DMS 273 treated with DMSO at 0.1 percent for 48 hours (cell line): ENCODE measurements at places on chromosomes 2 and 18.

DNA sequence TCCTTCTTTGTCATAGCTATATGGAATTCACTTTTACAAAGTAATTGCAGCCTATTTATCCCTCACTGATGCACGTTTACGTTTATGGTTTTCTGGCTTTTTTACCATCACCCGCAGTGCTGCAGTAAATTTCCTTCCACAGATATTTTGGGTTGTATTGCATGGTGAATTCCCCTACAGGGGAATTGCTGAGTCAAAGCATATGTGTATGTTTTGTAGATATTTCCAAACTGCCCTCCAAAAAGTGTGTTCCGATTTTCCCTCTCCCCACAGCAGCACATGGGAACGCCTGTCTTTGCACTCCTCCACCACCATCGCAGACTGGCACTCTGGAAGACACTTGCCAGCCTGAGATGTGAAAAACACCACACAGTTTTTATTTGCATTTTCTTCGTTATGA lies 80.6 kb upstream of the UXS1 start:
- DNase-seq = no peak

DNA sequence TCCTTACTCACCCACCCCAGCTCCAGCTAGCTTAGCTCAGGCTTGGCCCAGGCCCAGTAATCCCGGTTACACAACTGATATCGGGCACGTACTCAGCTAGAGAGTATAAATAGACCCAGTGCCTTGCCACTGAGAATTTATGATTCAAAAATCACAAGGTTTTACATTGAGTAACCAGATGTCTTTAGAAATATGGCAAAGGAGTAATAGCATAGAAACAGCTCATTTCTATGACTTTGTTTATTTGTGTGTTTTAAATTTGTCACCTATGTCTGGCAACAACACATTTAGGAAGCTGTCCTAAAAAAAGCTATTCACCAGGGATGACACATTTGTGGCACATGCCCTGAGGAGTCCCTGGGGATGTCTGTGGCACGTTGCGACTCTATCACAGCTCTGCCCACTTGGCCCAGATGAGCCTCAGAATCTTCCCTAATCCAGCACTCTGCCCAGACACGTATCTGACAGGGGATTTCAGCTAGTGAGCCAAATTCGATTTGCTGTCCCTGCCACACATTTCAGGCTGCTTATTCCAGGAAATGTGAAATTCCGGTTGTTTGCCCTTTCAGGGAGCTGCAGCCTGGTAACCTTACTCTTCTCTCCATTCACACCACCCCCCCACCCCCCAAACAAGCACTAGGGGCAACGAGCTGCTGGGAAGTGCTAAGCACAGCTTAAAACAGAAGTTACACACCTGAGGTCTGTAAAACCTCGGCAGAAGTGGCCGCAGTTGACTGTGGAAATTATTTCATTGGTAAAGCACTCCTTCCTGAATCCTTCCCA lies 85.4 kb upstream of the ZCCHC2 start:
- DNase-seq = no peak

- DNase-seq = no peak
These were observed 2.8 kb upstream of the TMEM163 start for GRCh38 chr2:134721596-134721995.

GRCh38 chr18:78032574-78032973 lies 782.9 kb downstream of the GALR1 start:
- DNase-seq = no peak

DNA sequence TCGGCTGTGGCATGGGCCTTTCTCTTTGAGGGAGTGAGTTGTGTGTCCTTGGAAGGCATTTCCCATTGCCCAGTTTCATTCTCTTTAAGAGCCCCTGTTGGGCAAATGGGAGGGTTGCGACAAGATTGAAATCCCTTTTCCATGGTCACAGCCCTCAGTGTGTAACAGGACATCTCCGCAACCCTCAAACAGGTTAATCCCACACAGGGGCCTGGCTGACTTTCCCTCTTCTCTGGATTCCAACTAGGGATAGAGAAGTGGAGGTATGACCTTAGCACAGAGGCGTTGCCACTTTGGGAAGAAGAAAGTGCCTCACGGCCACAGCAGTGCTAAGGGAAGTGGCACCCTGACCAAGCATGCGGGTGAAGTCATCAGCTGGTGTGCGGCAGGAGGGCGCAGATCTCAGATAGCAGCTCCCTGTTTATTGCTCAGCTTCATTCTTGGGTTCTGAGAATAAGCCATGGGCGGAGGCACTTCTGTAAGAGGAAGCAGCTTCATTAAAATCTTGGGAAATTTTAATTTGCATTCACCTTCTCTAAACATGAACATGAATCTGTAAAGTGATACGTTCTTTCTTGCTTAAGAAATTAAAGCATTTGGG lies 256.5 kb downstream of the GBX2 start:
- no peak for DNase-seq

DNA sequence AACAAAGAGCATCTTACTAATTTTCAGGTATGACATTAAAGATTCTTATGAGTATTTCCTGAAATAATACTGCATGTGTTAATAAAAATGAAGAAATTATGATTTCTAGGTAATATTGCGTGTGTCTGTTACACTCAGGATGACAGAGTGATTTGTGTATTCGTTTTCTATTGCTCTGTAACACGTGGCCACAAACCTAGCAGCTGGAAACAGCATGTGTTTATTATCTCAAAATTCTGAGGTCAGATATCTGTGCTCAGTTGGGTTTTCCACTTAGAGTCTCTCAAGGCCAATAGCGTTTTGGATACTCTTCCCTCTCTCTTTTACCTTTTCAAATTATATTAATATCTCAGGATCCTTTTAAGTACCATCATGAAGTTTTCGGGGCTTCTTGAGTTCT lies 667.9 kb upstream of the CDH7 start:
- no peak for DNase-seq

- DNase-seq = no peak
These were observed 24.2 kb downstream of the LRRC30 start for GRCh38 chr18:7255054-7255453.

DNA sequence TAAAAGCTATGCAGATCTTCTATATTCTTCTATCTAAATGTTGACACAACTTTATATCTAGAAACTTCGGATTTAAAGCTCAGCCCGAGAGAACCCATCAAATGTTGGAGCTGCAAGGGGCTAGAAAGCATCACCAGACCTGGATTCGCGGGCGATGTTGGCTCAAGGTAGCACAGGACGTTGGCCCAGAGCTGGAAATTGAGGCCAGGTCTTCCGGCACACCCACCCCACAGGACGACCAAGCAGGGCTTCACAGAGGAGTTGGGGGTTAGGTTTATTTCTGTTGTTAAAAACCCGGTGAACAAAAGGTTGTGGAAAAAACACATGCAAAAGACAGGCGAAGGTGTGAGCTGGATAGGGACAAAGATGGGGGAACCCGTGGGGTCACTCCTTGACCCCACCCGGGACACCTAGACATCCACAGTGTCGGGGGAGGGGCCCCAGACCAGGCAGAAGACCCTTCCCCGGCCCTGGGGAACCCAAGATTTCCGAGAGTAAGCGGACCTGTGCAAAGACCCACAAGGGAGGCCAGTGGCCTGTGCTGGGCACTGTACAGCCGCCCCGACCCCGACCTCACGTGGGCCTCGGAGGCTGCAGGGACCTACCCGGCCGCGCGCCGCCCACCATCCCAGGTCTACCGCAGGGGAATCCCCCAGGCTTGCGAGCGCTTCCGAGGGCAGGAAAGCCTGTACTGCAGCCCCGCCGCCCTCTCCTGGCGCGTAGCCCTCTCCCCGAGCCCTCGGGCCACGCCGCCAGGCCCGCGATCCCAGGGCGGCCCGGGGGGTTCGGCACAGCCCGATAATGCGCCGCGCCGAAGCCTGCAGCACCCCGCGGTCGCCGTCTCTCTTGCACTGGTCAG lies 1.8 kb upstream of the AGBL5 start:
- no peak for DNase-seq

- DNase-seq = no peak
These were observed 1109.2 kb downstream of the LRP1B start for GRCh38 chr2:141021611-141022010.

DNA sequence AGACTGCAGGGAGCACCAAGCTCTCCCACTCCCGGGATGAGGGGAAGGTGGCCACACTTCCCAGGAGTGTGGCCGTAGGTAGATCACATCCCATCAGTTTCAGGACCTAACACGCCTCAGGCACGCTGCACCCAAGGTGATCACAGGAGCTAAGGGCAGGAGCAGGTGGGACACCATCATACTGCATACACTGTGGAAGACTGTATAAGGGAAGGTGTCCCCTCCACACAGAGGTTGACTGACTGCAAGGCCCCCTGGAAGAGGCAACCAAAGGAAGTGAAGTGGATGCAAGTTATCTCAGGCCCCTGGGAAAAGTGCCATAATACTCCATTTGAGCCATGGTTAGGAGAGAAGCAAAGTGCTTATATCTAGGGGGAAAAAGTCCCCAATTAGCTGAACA lies 351.9 kb upstream of the SMIM21 start:
- DNase-seq = no peak

GRCh38 chr2:234135750-234136221 lies 85.3 kb downstream of the SPP2 start:
- no peak for DNase-seq

DNA sequence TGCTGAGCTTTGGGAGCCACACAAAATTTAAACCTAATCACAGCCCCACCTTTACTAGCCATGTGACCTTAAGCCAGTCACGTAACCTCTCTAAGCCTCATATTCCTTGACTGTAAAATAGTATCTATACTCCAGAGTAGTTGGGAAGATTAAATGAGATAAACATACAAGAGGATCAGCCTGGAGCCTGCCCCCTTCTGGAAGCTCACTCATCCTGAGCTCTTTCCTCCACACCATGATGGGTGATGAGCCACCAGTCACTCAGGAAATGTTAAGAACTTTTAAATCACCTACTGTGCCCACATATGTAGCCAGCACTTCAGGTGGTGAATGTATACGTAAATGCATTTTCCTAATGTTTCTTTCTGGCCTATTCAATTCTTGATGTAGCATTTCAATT lies 195.9 kb upstream of the DDX18 start:
- DNase-seq = no peak

- DNase-seq = no peak
These were observed 308.5 kb downstream of the TNS1 start for GRCh38 chr2:217694291-217694690.

- no peak for DNase-seq
These were observed 96.6 kb upstream of the RND3 start for GRCh38 chr2:150584081-150584480.

GRCh38 chr2:74894272-74894981 lies 60.5 kb downstream of the HK2 start:
- DNase-seq = no peak

DNA sequence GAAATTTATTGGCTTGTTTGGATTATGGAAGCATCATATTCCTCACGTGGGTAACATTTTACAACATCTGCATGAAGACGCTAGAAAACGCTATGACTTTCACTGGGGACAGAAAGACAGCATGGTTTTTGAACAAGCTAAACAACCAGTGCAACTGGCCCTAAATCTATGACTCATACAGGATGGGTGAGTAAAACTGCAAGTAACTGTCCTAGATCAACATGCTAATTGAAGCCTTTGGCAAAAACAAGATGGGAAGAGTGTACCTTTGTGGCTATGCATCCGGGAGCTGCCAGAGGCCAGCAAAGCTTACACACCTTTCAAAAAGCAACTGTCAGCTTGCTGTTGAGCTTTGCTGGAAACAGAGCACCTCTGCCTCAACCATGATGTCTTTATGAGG lies 1096.0 kb upstream of the DDX18 start:
- DNase-seq = no peak

DNA sequence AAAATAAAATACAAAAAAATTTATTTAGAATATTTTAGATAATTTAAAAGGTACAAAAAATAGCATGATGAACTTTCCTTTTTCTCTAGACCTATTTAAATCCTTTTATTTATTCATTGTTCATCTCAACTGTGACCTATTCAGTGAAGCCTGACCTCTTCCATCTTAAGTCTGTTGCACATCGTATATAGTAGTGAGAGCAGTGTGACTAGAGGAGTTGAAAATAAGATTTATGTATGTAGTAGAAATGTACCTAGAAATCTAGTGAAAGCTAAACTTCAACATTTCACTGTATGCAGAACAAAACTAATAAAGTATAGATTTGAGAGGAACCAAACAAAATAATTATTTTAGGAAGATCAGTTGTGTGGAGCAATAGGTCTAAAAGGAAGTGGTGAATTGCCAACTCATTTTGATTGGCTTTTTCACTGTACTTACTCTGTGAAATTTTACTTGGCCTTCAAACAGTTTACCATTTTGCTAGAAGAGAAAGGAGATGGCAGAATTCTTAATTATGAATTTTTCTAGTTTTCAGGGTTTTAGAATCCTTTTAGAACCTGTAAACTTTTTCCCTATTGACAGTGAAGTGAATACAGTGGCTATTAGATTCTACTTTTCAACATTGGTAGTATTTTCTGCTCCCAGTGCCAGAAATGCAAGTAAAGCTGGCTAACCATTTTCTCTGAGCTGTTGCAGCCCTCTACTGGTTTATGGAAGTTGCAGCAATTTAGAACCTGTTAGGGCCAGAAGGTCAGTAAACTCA lies 11.0 kb downstream of the ANKRD12 start:
- peak; percentile 31 for DNase-seq

GRCh38 chr18:55356815-55357214 lies 231.2 kb downstream of the TCF4 start:
- DNase-seq = no peak
